ENCODE measurements at places on chromosomes 16 and 17. TPM values are rescaled to one million over a fixed set of nuclear protein-coding genes. Genes with fewer than 3 reads are reported as not detected.
A peak's percentile ranks its signal among the peaks of the same experiment; 100 is the strongest.

- no peaks in the 10 kb centered on the region for H3K4me1 ChIP-seq
- DNase-seq, result no peak
- no peak overlapping the region for H3K4me3 ChIP-seq
Measured at GRCh38 chr17:31582151-31582907, 190.9 kb downstream of the RAB11FIP4 start.

DNA sequence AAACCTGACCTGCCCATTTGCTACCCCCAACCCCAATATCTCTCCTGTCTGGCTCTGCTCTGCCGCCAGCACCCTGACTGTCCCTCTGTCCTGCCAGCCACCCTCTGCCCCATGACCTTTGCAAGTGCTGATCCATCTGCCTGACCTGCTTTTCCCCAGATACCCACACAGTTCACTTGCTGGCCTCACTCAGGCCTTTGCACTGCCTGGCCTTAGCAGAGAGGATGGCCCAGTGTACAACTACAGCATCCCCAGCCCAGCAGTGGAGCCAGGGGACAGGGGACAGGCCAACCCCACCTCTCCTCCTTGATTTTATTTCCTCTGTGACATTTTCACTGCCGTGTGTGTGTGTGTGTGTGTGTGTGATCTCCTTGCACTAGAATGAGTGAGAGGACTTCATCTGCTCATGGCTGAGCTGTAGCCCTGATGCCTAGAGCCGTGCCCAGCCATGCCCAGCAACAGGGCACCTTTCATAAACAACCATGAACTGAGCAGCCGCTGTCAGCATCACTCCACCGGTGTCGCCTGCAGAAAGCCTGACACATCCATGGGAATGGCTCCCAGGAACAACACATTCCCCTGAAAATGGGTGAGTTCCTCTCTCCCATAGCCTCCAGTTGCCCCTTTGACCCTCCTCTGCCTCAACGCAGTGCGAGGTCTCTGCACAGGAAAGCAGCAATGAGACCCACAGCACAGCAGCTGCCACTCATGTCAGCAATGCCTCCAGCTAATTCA lies 36.0 kb upstream of the RBFOX3 start:
- H3K27ac ChIP-seq, result no peak overlapping the region
- no peaks in the 10 kb centered on the region for H3K4me1 ChIP-seq
- H3K4me3 ChIP-seq, result no peak overlapping the region
- peaks cover 36% of the 10 kb centered on the region for H3K27me3 ChIP-seq
- no peaks in the 10 kb centered on the region for H3K36me3 ChIP-seq

Gene SOX15
- 5.3 TPM for polyA plus RNA-seq

Gene AARS1
- polyA plus RNA-seq, result 114 TPM

- no peaks in the 10 kb centered on the region for H3K27me3 ChIP-seq
- peaks cover 18% of the 10 kb centered on the region for H3K36me3 ChIP-seq
- H3K27ac ChIP-seq, result no peak overlapping the region
- H3K4me3 ChIP-seq, result no peak overlapping the region
- DNase-seq, result no peak
Measured at GRCh38 chr16:47309581-47310312, 151.1 kb downstream of the ITFG1 start.

Gene PHKB
- 84.2 TPM for polyA plus RNA-seq

Gene RNF227
- polyA plus RNA-seq, result 5.2 TPM

- no peaks in the 10 kb centered on the region for H3K4me1 ChIP-seq
- DNase-seq, result no peak
- H3K27me3 ChIP-seq, result no peaks in the 10 kb centered on the region
- H3K36me3 ChIP-seq, result no peaks in the 10 kb centered on the region
- no peak overlapping the region for H3K4me3 ChIP-seq
Measured at GRCh38 chr17:29212681-29213121, 32.5 kb upstream of the MYO18A start.

Gene ST6GALNAC1
- not detected for polyA plus RNA-seq

- H3K27ac ChIP-seq, result no peak overlapping the region
- H3K4me1 ChIP-seq, result peaks cover 3% of the 10 kb centered on the region
- no peak for DNase-seq
- H3K36me3 ChIP-seq, result no peaks in the 10 kb centered on the region
- no peak overlapping the region for H3K4me3 ChIP-seq
- H3K27me3 ChIP-seq, result no peaks in the 10 kb centered on the region
Measured at GRCh38 chr16:967077-967541, 3.7 kb downstream of the LMF1 start.

- H3K4me1 ChIP-seq, result no peaks in the 10 kb centered on the region
- DNase-seq, result peak; percentile 20
- H3K27ac ChIP-seq, result no peak overlapping the region
- H3K27me3 ChIP-seq, result no peaks in the 10 kb centered on the region
Measured at GRCh38 chr16:3514621-3515020, 13.8 kb downstream of the CLUAP1 start.

Gene AIPL1
- not detected for polyA plus RNA-seq

GRCh38 chr16:81607805-81608522 lies 163.4 kb downstream of the CMIP start:
- no peak for DNase-seq
- no peak overlapping the region for H3K4me3 ChIP-seq
- no peaks in the 10 kb centered on the region for H3K4me1 ChIP-seq
- H3K36me3 ChIP-seq, result peaks cover 7% of the 10 kb centered on the region

- DNase-seq, result peak; percentile 13
- H3K27ac ChIP-seq, result no peak overlapping the region
- peaks cover 11% of the 10 kb centered on the region for H3K4me1 ChIP-seq
- H3K27me3 ChIP-seq, result peaks cover 21% of the 10 kb centered on the region
- H3K36me3 ChIP-seq, result no peaks in the 10 kb centered on the region
- H3K4me3 ChIP-seq, result no peak overlapping the region
Measured at GRCh38 chr17:82370471-82371332, 863 bp upstream of the UTS2R start.

DNA sequence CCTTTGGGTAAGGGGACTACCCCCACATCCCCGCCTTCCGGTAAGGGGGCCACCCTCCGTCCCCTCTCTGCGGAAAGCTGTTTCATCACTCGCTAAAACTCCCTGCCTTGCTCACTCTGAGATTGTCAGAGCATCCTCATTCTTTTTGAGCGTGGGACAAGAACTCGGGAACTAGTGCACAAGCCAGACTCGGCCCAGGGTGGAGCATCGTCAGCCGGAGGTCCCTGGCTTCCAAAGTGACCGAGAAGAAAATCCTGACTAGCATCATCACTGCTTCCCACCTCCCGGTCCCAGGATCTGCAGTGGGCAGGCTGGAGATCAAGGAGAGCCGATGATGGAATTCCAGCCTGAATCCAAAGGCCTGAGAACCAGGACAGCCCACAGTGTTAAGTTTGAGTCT lies 380.3 kb downstream of the SEC14L1 start:
- H3K4me3 ChIP-seq, result no peak overlapping the region
- no peaks in the 10 kb centered on the region for H3K36me3 ChIP-seq
- no peaks in the 10 kb centered on the region for H3K4me1 ChIP-seq
- H3K27ac ChIP-seq, result no peak overlapping the region
- no peaks in the 10 kb centered on the region for H3K27me3 ChIP-seq

DNA sequence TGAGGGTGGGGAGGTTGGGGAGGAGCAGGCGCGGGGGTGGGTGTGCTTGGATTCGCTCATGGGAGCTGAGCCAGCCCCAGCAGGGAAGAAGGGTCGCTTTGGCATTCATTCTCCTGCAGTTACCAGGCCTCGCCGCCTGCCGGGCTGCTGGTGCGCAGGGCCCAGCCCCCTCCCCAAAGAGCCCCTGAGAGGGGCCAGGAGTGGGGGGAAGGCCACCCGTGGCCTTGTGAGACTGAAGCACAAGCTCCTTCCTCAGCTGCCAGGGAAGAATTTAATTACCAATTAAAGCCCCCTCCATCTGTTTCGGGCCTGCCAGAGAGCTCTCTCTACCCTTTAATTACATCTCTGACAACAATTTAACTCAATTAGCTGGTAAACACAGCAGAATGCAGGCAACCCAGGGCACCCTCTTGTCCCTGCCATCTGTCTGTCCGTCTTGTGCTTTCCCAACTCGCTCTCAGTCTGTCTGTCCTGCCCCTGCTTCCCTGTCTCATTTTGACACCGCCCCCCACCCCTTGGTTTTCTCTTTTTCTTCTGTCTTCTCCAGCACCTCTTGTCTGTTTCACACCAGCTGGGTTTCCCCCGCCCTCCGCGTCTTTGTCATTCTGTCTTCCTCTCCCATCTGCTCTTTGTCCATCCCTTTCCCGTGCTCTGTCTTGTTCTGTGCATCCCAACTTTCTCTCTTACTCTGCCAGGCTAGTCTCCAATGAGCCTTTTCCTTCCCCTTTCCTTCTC lies 32.7 kb downstream of the CDK5RAP3 start:
- H3K36me3 ChIP-seq, result no peaks in the 10 kb centered on the region
- H3K4me3 ChIP-seq, result no peak overlapping the region
- H3K4me1 ChIP-seq, result peaks cover 32% of the 10 kb centered on the region
- H3K27me3 ChIP-seq, result no peaks in the 10 kb centered on the region

GRCh38 chr16:10654592-10655414 lies 39.9 kb downstream of the TEKT5 start:
- H3K27ac ChIP-seq, result no peak overlapping the region
- no peak overlapping the region for H3K4me3 ChIP-seq

DNA sequence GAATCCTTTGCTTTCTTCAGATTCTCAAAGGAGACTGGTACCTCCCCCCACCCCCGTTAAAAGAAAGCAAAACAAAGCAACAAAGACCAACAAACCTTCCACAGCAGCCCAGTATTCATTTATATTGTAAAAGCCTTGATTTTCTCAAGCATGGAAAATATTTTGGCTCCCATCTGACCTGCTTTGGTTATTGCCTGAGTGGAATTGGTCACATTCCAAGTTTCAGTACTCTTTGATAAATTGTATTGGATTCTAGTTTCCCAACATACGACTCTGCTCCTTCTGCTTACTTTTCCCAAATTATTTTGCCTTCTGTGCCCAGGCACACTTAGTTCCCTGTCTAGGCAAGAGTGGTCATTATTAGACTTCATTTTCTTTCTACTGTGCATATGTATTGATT lies 1.3 kb downstream of the ABCC11 start:
- H3K4me3 ChIP-seq, result no peak overlapping the region
- peaks cover 16% of the 10 kb centered on the region for H3K4me1 ChIP-seq
- no peak overlapping the region for H3K27ac ChIP-seq

DNA sequence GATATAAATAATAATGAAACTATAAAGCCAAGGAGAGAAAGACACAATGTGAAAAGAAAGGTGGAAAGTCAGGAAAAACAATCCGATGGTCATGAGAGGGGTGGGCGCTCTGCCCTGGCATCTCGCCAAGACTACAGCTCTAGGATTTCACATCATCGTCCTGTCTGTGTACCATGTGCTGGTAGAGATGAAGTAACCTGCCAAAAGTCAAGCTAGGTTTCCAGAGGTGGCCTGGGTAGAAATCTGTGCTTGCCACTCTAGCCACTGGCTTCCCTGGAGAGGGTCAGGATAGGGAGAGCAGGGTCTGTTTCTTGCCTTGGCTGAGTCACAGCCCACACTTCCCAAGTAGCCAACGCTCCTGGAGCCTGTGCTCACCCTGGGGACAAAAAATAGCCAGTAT lies 31.0 kb upstream of the TRAP1 start:
- H3K36me3 ChIP-seq, result peaks cover 44% of the 10 kb centered on the region
- H3K4me1 ChIP-seq, result no peaks in the 10 kb centered on the region
- DNase-seq, result no peak
- no peak overlapping the region for H3K4me3 ChIP-seq
- no peak overlapping the region for H3K27ac ChIP-seq
- H3K27me3 ChIP-seq, result no peaks in the 10 kb centered on the region

DNA sequence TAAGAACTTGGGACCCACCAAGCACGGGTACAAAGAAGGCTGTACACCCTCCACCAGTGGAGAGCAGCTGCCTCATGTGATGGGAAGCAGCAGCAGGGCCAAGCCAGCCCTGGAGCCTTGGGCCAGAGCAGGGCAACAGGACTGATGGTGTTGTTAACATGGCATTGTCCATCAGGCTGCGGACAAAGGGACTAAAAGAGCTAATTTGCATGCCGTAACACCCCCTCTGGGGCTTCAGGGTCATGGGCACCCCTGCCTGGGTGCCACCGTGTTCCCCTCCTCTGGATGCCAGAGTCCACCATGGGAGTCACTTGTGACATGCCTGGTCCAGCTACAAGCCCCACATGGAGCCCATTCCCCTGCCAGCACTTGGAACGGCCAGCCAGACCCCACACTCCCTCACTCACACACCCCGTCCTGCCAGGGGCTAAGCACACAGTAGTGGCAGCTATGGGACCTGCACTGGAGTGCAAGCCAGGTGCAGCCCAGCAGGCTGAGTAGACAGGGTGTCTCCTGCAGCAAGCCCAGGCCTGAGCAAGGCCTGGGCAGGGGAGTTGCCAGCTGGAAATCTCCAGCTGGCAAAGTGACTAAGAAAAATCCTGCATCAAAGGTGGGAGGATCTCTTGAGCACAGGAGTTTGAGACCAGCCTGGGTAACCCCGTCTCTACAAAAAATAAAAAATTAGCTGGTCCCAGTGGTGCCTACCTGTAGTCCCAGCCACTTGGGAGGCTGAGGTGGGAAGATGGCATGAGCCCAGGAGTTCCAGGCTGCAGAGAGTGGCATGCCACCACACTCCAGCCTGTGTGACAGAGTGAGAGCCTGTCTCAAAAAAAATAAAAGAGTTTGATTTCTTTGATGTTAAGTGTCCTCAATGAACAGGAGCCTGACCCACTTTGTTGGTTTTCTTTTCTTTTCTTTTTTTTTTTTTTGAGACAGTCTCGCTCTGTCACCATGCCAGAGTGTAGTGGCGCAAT lies 33.7 kb downstream of the NOL11 start:
- no peaks in the 10 kb centered on the region for H3K27me3 ChIP-seq
- H3K27ac ChIP-seq, result no peak overlapping the region
- no peak for DNase-seq
- no peaks in the 10 kb centered on the region for H3K4me1 ChIP-seq
- no peak overlapping the region for H3K4me3 ChIP-seq

Gene OTOA
- polyA plus RNA-seq, result not detected

Gene CTRB2
- polyA plus RNA-seq, result 0.76 TPM

Gene KRTAP4-9
- polyA plus RNA-seq, result not detected

DNA sequence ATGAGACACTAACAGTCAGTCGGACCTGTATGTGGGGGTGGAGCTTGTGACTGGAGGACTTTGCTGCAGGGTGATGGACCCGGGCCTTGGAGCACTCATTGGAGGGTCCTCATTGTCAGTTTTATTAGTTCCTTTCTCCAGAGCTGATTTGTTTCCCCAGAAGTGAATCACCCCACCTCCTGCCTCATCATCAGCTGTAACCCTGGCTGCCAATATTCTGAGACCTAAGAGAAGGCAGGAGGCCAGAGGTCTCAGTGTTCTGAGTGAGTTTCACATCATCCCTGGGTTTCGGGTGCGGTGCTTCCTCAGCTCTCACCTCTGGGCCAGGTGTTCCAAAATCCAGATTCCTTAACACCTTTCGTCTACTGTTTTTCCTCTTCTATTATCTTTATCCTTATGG lies 49.9 kb upstream of the KIFC3 start:
- no peaks in the 10 kb centered on the region for H3K36me3 ChIP-seq
- no peak overlapping the region for H3K27ac ChIP-seq
- no peak for DNase-seq
- no peaks in the 10 kb centered on the region for H3K4me1 ChIP-seq
- no peaks in the 10 kb centered on the region for H3K27me3 ChIP-seq
